Stimulated activated CD8-positive, alpha-beta memory T cell treated with anti-CD3 and anti-CD28 coated beads, Interleukin-4, amount 100 ng/mL, for 1 hour (primary cell): ENCODE measurements at places on chromosomes 5 and 9.

GRCh38 chr5:175872287-175873087, 1.1 kb downstream of the CPLX2 start:
- no peak for DNase-seq

- no peak for DNase-seq
These were observed 547.5 kb downstream of the EBF1 start for GRCh38 chr5:158552241-158552640.

GRCh38 chr5:143521141-143521540, 117.7 kb upstream of the NR3C1 start:
- no peak for DNase-seq

DNA sequence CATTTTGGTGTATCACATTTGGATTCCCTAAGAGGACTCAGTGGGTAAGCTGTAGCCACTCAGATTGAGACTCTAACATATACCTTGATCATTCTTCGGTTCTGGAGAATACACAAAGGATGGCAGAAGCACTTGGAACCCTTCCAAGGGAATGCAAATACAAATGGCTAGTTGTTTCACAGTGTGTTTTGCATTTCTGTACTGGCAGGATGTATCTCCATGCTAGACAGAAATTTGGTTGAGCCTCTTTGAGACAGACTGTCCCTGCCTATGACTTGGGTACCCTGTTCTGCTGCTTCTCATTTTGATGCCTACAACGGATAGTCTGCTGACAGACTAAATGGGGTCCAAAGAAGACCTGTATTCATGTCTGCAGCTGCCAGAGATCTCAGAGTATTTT, 273.5 kb downstream of the TMEM38B start:
- DNase-seq: no peak

- DNase-seq: no peak
These were observed 4.3 kb upstream of the TRIM41 start for GRCh38 chr5:181218795-181219124.

DNA sequence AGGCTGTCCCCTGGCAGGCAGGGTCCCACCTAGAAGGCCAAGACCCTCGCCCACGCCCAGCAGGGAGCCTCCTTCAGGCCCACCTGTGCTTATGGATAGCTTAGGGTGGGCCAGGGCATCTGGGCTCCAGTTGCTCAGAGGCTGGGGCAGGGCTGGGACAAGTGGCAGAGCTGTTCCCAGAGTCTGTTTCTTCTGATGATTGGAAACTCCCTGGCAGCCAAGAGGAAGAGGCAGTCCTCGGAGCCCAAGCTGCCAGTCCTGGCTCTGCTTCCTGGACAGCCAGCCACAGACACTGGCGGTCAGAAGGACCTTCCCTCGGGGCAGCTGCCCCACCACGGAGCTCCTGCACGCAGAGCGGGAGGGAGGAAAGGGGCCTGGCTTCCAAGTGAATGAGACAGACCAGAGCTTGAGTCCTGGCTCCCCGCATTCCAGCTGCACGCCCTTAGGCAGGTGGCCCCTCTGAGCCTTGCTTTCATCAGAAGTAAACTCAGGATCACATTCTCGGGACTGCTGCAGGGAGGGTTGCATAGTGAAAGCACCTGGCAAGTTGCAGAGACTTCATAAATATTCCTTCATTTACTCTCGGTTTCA, 37.9 kb upstream of the GABRP start:
- no peak for DNase-seq

- DNase-seq: no peak
These were observed 17.3 kb downstream of the CMBL start for GRCh38 chr5:10290438-10290837.

DNA sequence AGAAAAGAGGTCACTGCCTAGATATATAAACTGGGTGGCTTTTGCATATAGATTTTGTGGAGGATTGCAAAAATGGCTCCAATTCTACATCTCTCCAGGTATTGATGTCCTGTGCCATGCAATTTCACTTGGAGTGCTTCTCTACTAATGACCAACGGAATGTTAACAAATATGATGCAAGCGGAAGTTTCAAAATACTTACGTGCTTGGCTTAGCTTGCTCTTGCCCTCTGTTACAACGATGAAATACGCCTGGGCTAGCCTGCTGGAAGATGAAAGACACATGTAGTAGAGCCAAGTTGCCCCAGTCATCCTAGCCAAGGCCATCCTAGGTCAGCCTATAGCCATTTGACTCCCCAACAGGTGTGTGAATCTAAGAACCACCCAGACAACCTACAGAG, 3.6 kb upstream of the POC5 start:
- DNase-seq: no peak

DNA sequence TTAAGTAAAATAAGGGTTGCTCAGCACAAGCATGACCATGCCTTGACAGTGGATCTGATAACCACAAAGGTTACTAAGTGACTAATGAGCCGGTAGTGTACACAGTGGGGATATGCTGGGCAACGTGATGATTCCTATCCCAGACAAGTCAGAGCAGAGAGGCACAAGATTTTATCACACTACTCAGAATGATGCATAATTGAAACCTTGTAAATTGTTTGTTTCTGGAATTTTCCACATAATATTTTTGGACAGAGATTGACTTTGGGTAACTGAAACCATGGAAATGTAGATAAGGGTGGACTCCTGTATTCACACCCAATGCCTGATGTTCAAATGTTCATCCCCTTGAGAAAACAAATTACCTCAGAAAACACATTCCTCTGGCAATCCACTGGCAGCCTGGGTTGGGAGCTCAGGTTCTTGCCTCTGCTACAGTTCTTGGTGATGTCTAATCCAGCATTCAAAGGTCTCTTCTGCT, 16.2 kb upstream of the ERAP1 start:
- DNase-seq: no peak

GRCh38 chr5:56950626-56951125, 1.2 kb downstream of the MIER3 start:
- no peak for DNase-seq

GRCh38 chr9:128142061-128142460, 7.2 kb upstream of the LCN2 start:
- DNase-seq: no peak

DNA sequence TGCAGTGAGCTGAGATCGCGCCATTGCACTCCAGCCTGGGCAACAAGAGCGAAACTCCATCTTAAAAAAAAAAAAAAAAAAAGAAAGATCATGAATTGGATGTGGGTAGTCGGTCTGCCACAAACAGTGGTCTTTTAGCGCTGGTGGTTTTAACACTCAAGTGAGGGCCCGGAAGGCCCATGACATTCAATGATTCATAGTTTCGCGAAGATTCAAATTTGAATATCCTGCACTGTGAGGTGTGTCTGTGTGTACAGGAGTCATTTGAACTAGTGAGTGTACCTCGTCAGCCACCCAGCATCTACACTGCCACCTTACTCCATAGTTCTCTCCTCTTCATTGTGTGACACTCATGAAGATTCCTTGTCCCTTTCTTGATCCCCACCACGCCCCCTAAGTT, 41.3 kb downstream of the CFAP77 start:
- DNase-seq: peak; percentile 15

DNA sequence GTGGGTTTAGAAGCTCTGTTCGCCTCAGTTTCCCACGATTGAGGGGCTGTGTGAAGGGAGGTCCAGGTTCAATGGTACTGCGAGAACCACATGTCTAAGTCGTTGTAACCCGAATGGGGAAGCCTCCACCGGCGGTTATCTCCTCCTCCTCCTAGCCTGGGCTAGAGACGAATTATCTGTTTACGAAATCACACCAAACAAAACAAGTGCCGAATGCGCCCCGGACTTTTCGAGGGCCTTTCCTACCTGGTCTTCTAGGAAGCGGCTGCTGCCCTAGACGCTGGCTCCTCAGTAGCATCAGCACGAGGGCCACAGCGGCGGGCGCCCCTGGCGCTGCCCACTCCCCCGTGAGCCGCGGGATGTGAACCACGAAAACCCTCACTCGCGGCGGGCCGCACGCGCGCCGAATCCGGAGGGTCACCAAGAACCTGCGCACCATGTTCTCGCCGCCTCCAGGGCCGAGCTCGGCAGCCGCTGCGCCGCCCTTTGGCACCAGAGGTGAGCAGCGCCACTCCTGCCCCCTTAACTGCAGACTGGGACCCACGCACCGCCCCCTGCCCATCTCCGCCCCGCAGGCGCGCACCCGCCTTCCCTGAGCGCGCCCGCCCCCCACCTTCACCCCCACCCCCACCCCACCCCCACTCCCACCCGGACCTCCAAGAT, at the start of gene CDKN2A:
Gene CDKN2A (minus strand): TSS at position 500 of the 663 bp plus-strand sequence.
- DNase-seq: no peak

- DNase-seq: no peak
These were observed 15.1 kb downstream of the TLR4 start for GRCh38 chr9:117719161-117719920.

DNA sequence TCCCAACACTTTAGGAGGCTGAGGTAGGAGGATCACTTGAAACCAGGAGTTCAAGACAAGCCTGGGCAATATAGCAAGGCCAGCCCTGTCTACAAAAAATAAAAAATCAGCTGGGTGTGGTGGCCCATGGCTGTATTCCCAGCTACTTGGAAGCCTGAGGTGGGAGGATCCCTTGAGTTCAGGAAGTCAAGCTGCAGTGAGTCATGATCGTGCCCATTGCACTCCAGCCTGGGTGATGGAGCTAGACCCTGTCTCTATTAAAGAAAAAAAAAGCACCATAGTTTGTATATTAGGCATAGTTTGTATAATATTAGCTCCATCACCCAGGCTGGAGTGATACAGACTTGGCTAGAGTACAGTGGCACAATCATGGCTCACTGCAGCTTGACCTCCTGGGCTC, 9.6 kb upstream of the NME5 start:
- no peak for DNase-seq

DNA sequence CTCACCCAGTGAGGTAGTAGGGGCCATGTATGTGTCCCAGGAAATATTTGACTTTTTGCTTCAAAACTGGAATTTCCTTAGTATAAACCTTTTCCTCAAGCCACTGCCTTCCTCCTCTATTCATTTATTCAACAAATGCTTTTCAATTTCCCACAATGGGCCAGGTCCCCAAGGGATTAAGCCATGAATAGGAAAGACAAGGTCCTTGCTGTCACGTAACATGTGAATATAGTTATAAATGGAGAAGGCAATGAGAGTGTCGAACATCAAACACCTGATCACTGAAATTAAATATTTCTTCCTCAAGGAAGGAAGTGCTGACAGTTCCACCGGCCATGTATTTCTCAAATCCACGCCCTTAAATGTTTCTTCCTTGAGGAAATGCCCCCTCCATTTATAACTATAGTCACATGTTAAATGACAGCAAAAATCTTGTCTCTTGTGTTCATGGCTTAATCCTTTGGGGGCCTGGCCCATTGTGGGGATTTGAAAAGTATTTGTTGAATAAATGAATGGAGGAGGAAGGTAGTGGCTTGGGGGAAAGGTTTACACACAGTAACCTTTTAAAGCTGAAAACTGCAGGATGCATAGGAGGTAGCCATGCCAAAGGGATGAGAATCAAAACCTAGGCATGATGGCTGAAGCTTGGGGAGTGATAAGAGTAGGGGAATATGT, 145.5 kb downstream of the PTTG1 start:
- no peak for DNase-seq

DNA sequence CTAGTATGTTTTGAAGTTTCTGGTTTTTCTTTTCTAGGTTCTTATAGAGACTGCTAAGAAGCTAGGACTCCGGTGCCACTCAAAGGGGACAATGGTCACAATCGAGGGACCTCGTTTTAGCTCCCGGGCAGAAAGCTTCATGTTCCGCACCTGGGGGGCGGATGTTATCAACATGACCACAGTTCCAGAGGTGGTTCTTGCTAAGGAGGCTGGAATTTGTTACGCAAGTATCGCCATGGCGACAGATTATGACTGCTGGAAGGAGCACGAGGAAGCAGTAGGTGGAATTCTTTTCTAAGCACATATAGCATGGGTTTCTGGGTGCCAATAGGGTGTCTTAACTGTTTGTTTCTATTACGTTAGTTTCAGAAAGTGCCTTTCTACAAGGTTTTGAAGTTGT, 52.2 kb downstream of the MTAP start:
- no peak for DNase-seq

DNA sequence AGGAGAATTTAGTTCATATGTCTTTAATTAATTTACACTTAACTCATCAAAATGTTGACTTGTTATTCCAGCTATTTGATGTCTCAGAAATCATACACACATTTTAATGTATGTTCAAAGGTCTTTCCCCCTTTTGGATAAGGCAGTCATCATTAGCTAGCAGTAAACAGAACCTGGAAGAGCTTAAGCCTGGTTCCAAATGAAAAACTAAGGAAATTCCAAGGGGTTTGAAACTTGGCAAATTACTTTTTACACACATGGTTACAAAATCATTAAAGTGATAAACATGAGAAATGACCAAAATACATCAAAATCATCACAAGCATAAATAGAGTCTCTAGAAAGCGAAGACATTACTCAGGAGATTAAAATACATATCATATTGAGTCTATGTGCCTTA, 359.8 kb upstream of the ZNF608 start:
- no peak for DNase-seq

DNA sequence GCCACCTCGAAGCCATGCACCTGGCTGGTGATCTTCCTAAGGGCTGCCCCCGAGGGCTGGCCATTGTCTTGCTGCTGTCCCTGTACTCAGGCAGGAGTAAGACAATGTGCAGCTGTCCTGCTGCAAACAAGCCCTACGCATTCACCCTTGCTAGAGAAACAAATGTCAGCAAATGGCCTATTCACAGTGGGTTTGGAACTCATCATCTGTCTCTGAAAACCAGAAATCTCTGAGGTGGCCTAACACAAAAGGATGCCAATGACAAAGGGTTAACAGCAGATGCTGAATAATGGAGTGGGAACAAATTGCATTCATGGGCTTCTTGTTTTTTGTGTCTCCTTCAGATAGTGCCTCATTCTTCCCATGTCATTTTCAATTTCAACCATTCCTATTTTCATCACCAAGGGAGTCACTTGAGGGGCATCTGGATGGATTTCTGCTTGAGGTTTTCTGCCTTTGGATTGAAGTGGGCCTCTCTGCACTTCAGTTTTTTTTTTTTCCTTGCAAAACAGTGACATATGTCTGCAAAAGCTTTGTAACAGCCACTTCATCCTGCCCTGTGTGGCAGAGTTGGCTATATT, 261.6 kb upstream of the VLDLR start:
- no peak for DNase-seq

- no peak for DNase-seq
These were observed 61.0 kb upstream of the TEX48 start for GRCh38 chr9:114742947-114743346.

GRCh38 chr9:94675008-94675881, 35.9 kb upstream of the FBP1 start:
- no peak for DNase-seq

DNA sequence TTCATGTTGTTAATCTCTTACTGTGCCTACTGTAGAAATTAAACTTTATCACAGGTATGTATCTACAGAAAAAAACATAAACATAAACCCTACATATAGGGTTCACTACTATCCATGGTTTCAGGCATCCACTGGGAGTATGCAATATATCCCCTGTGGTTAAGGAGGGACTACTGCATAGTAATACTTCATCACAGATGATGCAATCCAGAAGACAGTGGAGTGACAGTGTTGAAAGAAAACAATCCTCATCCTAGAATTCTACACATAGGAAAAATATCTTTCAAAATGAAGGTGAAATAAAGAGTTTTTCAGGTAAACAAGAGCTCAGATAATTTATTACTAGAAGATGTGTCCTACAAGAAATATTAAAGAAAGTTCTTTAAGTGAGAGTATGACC, 105.9 kb downstream of the HOMER1 start:
- DNase-seq: no peak

GRCh38 chr9:76552751-76553455, 93.9 kb downstream of the GCNT1 start:
- no peak for DNase-seq
